Thoracic aorta (tissue), 2 donors: ENCODE measurements at places on chromosomes 3 and 15. TPM values are rescaled to one million over a fixed set of nuclear protein-coding genes. Genes with fewer than 3 reads are reported as not detected.

The HRG gene
- not detected for total RNA-seq

The FOXL2 gene
- total RNA-seq: not detected

The CP gene
- total RNA-seq: 64.0 TPM

The HMG20A gene
- total RNA-seq: 47.3 TPM

DNA sequence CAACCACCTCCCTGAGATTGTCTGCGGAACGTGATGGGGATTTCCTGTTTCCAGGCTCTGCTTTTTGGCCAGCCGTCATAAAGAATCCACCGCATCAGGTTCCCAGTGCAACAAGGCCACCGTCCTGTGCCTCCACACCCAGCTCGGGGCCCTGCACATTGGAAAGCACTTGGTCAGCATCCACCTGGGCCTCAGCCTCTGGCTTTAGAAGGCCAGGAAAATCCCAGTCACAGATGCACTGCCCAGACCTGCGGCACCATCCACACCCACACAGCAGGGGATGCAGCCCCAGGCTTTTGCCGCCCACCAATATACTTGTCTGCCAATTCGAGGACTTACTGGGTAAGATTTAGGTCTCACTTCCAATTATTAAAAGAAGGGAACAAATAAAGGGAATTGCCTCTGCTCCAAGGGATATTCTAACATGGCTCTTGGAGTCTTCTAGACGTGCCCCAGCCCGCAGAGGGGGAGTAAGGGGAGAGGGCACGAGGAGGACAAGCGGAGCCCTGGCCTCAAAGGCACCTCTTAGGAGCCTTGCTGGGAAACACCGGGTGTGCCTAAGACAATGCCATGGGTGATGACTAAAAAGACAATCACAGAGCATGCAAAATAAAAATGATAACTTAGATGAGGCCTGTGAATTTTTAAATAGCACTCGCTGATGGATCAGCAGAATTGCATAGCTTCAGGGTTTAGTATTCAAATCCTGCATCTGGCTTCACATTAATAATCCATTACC is 169.2 kb downstream of the FOXP1 start:
- DNase-seq: no peak

DNA sequence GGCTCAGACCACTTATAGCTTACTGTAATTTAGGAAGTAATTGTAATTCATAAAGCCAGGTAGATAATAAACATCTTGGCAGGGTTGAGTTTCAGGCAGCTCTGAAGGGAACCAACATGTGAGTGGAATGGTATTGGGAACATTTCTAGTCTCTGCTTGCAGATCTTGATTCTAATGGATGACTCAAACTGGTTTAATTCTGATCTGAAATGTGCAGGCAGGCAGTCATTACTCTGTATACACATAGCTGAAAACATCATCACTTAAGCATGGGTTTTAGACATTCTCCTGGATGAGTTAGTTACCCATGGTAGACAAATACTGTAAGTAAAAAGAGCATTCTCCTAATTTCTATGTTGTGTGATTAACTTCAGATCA is 317.0 kb upstream of the TPRG1 start:
- no peak for DNase-seq

- no peak for DNase-seq
These were observed 23.8 kb downstream of the HOMER2 start for GRCh38 chr15:82928711-82929110.

- DNase-seq: no peak
These were observed 210.8 kb upstream of the SEMA6D start for GRCh38 chr15:47506329-47507100.

- DNase-seq: no peak
These were observed 35.6 kb downstream of the SCAP start for GRCh38 chr3:47440131-47440530.

- DNase-seq: no peak
These were observed 156.8 kb downstream of the WNT5A start for GRCh38 chr3:55330355-55330754.
